ENCODE measurements at places on chromosomes 7 and 10.
A peak's percentile ranks its signal among the peaks of the same experiment; 100 is the strongest.

DNA sequence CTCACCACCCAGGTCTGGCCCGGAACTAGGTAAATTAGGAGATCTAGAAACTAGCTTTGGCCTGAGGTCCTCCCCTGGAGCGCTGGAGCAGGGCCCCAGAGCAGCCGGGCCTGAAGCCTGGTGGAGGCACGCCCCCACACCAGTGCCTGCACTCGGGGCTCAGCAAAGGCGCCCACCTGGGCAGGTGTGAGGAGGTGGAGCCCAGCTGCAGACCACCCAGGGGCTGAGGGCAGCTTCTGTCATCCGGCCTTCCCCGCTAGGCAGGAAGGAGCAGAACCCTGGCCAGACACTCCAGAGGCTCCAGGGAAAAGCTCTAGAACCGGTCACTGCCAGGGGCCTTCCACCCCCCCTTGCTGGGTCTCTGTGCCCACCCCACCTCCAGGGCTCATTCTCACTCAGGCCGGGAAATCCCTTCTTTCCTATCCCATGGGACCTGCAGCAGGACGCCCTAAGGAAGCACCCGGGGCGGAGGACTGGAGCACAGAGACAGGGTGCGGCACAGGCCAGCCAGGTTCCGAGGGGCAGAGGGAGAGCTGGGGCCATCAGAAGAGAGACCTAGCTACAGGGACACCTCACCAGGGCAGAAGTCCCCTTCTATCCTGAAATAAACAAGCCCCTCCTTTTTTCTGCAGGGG lies 161.2 kb downstream of the NRF1 start:
- DNase-seq = no peak

GRCh38 chr10:62373995-62374861 lies at the start of gene ZNF365:
Gene ZNF365, plus strand, starts transcription at chr10:62374369. Its CDS starts 1,825 bp downstream, at chr10:62376194.
- DNase-seq = peak; percentile 40

GRCh38 chr10:63206576-63206975 lies 73.4 kb downstream of the NRBF2 start:
- DNase-seq = no peak

DNA sequence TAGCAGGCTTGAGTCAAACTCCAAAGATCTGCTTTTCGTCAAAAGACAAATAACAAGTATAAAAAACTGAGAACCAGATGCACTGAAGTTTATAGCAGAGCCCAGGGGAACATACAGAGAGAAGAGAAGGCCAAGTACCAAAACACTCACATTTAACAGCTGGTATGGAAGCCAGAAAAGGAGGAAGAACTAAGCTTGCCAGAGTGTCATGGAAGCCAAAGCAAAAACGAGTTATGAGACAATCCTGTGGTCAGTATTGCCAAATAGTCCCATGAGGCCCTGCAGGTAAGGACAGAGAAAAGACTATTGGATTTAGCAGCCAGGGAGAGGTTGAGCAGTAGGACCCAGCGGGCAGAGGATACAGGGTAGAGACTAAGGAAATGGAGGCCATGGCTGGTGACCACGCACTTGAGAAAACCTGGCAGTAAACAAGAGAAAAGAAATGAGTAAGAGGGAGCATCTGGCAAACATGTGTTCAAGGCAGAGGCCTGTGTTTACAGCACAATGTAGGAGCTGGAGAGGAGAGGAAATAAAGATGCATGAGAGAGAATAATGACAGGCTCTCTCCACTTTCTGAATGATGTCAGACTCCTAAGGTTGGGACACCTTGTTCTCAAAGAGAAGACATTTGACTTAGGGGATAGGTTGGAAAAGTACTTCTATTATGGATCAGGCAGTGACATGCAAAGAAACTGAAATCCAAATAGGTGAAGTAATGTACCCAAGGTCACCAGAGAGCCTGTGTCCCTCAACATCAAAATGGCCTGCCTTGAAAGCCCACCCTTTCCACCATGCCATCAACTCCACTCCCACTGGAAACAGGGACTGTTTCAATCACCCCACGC lies 9.1 kb downstream of the CREB3L2 start:
- DNase-seq = no peak

GRCh38 chr7:107044347-107045194 lies at the start of gene PRKAR2B:
Gene PRKAR2B, plus strand, starts transcription at chr7:107044705. Its CDS starts 203 bp downstream, at chr7:107044908.
- peak; percentile 79 for DNase-seq

DNA sequence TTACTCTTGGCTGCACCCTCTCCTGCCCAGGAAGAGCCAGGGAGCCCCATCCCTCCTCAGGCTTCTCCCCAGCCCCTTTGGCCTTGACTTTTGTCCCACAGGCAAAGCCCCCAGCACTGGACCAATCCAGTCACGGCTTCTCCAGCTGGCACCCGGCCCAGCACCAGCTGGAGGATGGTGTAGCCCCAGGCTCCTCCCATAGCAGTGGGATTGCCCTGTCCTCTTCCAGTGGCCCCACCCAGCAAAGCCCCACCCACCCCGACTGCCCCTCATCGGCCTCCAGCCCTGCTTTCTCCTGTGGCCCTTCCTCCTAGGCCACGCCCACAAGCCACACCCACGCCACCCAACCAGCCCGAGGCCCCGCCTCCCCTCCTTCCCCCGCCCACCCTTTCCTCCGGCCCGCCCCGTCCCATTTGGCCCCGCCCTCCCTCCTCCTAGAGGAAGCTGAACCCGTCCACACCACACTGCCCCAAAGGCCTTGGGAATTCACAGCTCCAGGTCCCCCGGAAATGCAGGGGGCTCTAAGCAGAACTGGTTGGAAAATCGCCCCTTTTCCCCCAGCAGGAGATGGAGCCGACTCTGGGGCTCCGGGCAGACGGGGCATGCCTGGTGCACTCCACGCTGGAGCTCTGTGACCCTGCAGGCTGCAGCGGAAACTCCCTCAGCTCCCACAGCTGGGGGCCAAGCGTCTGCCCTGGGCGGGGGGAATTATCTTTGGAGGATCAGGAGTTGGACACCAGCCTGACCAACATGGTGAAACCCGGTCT lies 25.2 kb downstream of the GET4 start:
- DNase-seq = peak; percentile 66

GRCh38 chr7:111953611-111954010 lies 252.6 kb downstream of the DOCK4 start:
- no peak for DNase-seq

DNA sequence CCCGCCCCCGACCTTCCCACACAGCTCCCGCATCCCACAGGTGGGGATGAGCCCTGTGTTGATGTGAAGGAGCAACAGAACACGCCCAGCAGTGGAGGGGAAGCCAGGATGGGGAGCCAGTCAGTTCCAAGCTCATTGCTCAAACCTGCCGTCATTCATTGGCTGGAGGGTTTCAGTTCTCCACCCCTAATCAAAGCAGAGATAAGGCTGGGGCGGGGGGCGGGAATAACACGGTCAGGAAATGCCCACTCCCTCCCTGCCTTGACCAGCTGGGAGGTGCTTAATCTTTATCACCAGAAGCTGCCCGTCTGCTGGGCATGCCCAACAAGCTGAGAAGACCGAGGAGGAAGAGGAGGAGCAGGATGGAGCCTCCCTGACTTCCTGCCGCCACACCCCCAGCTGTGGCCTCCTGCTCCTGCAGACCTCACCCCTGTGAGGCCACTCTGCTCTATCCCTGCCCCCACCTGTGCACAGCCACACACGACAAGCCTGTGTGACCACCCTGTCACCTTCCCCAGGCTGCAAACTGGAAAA lies 265.1 kb downstream of the ZEB1 start:
- no peak for DNase-seq

- DNase-seq = no peak
Measured at GRCh38 chr7:107559864-107560263, 3.9 kb downstream of the COG5 start.

- no peak for DNase-seq
Measured at GRCh38 chr10:121595806-121596688, 2.2 kb downstream of the FGFR2 start.

DNA sequence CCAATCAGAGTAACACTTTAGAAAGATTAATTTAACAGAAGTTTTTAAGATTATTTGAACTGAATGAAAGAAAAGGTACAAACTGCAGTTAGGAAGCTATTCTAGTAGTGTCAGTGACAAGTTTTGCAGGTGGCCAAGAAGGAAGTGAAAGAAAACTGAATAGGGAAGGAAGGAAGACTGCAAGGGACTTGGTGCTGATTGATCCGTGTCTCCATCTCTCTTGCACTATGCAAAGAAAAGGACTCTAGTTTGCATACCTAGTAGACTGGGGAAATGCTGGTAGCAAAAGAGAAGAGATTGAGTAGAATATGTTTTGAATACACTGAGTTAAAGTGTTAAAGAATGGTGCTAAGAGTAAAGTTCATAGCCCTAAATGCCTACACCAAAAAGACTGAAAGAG lies 33.0 kb downstream of the OR6V1 start:
- DNase-seq = no peak

GRCh38 chr7:12327922-12328321 lies 75.7 kb downstream of the VWDE start:
- DNase-seq = no peak

DNA sequence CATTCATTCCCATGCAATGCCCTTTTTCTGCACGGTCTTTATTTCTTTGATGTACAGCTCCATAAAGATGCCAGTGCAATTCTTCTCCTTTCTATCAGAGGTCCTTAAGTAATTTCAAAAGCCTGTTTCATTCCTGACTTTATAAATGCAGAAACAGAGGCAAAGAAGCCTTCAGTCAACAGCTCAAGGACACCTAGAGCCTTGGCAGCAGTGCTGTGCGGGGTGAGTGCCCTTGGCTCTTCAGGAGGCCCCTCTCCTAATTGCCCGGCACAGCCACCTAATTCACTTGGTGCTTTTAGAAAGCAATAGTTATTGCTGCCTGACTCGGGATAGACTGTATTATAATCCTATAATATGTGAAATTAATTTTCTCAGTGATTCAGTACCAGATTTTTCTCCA lies 169.6 kb upstream of the KLF6 start:
- no peak for DNase-seq
